ENCODE measurements at places on chromosomes 11 and 22.

DNA sequence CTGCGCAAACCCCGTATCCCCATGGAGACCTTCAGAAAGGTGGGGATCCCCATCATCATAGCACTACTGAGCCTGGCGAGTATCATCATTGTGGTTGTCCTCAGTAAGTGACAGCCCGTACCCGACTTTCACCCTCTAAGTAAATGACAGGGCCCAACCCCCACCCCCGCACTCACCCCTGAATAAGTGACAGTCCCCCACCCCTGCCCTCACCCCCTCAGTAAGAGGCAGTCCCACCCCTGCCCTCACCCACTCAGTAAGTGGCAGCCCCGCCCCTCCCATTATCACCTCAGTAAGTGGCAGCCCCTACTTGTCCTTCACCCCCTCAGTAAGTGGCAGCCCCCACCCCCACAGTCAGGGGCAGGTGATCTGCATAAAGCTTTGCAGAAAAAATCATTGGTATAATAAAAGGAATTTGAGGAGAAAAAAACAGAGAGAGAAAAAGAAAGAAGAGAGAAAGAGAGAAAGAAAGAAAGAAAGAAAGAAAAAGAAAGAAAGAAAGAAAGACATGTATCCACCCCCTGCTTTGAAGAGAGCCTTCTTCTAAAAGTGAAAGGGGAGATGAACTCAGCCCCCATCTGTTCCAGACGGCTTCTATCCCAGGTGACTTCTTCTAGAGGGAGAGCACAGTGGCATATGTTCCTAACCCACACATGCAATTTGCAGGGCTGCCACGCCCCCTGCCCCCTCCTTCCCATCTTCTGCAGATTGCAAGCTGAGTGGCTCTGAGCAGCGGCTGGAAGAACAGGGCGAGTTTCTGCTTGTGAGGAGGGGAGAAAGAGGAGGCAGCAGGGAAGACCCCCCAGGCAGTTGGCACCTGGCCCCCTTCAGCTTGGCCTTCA is 12.5 kb upstream of the SMIM35 start:
- no peak for DNase-seq

- no peak for DNase-seq
These were observed 120.6 kb upstream of the LMO1 start for GRCh38 chr11:8384199-8384821.

DNA sequence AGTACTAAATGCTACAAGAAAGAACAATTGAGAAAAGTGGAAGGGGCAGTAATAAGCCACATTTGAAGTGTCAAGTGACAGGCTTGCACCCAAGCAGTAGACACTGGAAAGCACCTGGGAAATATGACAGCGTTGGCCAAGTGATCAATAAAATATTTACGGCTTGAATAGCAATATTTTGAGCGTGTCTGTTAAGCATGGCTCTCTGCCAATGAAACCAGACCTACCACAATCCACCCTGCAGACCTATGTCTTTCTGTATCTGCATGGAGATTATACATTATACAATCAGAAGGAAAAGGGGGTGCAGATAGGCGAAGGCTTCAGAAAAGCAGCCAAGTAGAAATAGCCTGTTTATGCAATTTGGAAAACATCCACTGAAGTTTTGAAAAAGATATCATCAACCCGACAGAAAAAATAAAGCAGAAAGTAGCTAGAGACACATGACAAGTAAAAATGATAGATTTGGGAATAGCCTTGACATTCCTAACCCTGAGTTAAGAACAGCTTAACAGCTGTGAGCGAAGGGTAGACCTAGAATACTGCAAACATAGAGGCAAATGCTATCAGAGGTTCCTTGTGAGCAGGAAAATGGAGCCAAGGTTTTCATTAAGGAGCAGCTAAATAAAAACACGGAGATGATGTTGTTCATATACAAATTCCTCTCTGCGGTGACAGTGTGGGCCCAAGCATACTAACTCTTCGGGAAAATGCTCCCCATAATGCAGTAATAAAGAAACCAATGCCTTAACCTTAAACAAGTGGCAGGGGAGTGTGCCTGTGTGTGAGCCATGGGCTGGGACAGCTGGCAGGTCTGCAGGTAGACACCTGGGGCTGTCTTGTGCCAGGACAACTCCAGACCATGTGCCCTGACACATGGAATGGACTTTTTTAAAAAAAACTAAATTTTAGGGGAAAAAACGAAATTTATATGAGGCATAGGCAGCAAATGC is 71.3 kb downstream of the ETS1 start:
- peak; percentile 40 for DNase-seq

GRCh38 chr22:47307822-47308221 is 545.4 kb downstream of the TBC1D22A start:
- DNase-seq = no peak

- peak; percentile 48 for DNase-seq
These were observed at the start of gene MMP11 for GRCh38 chr22:23772649-23773473. Gene MMP11, plus strand, starts transcription at chr22:23772849. Its CDS starts 22 bp downstream, at chr22:23772871.

DNA sequence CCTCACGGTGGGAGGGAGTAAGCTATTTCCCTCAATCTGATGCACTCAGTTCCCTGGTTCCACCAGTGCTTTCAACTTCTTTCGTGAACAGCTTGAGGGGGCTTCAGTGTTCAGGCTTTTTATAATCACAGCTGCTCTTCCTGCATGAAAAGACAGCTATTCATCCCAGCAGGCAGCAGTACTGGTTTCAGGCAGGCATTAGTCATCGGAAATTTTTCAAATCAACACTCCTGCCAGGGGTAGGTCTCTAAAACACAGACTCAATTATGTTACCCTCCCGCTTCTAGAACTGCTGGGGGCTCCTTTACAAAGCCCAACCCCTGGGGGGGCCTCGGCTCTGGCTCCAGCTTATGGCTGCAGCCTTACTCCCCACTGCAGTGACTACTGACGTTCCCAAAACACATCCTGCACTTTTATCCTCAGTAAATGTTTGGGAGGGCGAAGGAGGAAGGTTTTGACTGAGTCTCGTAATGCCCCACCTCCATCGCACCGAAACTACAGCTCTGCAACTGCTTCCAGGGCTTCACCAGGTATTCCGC is 5.8 kb downstream of the POLDIP3 start:
- no peak for DNase-seq

GRCh38 chr22:43447380-43447779 is 35.6 kb downstream of the MPPED1 start:
- no peak for DNase-seq

GRCh38 chr11:40403321-40403720 is 1056.1 kb downstream of the LRRC4C start:
- DNase-seq = no peak

DNA sequence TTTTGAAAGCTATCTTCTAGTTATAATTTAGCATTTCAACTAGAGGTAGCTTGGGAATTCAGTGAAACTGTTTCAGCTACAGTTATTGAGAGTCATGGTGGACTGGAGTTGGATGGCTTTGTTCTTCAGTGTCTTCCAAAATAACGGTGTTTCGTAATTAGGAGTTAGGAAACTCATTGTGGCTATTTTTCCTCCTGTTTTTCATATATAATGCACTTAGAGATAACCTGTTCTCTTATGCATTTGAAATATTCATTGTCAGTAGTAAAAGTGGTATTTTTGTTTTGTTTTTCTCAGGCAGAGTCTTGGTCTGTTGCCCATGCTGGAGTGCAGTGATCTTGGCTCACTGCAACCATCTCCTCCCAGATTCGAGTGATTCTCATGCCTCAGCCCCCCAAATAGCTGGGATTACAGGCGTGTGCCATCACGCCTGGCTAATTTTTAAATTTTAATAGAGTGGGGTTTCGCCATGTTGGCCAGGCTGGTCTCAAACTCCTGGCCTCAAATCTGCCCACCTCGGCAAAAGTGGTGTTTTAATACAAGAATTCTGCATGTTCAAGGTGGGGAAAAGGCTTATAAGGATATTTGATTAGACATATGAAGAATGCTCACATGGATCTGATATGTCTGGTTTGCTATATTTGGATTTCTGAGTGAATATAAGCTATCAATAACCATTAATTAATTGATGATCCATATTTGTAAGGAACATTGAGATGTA is 12.7 kb downstream of the PDHX start:
- DNase-seq = no peak

GRCh38 chr22:37632174-37633088 is 7.0 kb upstream of the SH3BP1 start:
- no peak for DNase-seq

GRCh38 chr11:96287822-96288439 is 55.1 kb downstream of the MAML2 start:
- no peak for DNase-seq
